CD4-positive, alpha-beta memory T cell (primary cell): ENCODE measurements at places on chromosomes 6 and 20.

- no peak for DNase-seq
Measured at GRCh38 chr6:29230666-29231065, 60.0 kb downstream of the OR2J2 start.

- peak; percentile 85 for DNase-seq
Measured at GRCh38 chr6:32952817-32953739, at the start of gene HLA-DMA. TSS of gene HLA-DMA (minus strand) at chr6:32953097. CDS start at chr6:32953036, 61 bp downstream.

- no peak for DNase-seq
Measured at GRCh38 chr6:42434237-42434636, 17.5 kb downstream of the TRERF1 start.

GRCh38 chr6:15893556-15894253, 230.9 kb upstream of the DTNBP1 start:
- DNase-seq = no peak

GRCh38 chr6:90107771-90108282, 188.8 kb downstream of the BACH2 start:
- DNase-seq = no peak

- DNase-seq = peak; percentile 54
Measured at GRCh38 chr20:45368221-45368980, 5.4 kb downstream of the SYS1 start.

DNA sequence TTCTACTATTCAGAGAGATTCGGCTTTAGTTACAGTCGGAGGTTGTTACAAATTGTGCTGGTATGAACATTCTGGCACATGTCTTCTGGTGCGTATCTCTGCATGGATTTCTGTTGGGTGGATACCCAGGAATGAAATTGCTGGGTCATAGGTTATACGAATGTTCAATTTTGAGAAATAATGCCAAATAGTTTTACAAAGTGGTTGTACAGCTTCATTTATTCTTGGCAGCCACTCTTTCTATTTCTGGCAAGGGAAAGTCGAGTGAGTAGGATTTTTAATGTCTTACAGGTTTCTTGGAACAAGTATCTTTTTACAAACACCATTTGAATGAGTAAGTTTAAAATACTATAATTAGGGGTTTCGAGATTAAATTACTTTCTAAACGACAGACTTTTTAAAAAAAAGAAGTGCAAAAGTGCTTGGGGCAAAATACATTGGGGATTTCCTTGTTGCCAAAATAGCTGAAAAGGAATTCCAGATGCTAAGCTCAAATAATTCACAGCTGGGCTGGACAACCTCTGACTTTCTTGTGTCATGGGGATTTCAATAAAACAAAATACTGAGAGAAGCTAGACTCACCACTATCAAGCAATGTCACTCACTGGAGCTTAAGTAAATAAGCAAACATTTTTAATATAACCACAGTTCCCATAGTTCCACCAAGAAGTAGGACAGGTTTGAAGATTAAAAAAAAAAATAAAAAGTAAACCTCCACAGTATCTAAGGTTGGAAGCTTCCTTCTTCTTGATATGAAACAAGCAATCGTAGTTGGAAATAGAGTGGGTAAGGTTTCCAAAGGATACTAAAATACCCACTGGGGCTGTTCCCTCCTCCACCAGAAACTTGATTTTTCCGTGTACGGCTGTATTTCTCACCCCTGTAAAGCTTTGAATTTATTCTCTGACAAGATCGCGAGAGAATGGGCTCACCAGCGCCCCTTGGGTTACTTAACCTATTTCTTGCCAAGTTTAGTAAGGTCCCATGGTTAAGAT, 21.6 kb upstream of the GFOD1 start:
- DNase-seq = no peak

DNA sequence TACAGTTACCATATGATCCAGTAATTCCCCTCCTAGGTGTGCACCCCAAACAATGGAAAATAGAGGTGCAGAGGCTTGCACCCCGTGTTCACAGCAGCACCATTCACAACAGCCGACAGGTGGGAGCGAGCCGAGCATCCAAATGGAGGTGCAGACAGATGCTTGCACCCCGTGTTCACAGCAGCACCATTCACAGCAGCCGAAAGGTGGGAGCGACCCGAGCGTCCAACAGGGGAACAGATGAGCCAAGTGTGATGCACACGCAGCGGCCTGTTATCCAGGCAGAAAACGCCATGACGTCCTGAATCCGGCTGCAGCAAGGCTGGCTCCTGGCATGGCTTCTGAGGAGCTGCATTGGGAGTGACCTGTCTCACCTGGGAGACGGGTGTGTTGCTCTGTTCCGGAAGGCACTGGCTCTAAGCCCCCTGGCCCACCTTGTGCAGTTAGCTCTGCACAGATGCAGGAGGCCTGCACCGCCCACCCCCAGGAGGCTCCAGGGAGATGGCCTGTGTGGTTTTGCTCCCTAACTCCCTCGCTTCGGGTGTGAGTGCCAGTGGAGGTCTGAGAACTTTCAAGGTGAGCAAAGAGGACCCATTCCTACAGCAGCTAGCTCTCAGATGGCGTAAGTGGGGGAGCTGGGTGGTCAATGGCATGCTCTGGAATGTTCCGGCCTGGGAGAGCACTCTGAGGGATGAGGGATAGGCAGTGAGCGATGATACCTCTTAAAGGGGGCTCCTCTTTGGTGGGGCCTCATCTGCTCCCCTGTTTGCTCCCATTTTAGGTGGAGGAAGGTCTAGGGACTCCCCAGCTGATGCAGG, 47.8 kb upstream of the FRMD1 start:
- DNase-seq = no peak

DNA sequence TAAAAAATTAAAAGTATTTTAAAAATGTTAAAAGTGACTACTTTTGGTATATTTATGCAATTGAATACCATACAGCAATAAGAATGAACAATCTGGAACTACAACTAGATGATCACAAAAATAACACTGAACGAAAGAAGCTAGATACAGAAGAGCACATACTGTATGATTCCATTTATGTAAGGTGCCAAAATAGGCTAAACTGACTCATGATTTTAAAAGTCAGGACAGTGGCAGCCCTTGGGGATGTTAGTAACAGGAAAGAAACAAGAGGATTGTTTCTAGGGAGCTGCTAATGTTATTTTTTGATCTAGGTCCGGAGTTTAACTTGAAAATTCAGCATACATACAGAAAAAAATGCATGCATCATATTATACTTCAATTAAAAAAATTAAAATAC, 42.3 kb downstream of the KIF13A start:
- no peak for DNase-seq

- no peak for DNase-seq
Measured at GRCh38 chr6:74534465-74535211, 671.2 kb downstream of the COL12A1 start.

DNA sequence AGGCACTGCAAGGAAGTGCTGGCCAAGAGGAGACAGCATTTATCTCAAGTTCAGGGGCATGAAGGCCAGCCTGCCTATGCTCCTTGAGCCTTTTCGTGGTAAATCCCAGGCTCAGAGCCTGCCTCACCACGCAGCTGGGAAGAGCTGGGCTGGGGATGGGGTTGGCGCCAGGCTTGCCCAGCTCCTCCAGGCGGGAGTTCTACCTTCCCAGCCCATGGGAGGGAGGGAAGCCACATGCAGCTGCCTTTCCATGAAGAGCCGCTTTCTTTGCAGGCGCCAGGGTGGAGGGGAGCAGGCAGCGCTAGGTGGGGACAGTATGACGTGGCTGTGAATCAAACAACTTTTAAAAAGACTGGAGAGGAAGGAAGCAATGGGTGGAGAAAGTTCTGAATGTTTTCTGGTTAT, 19.5 kb upstream of the SIRT5 start:
- DNase-seq = no peak

DNA sequence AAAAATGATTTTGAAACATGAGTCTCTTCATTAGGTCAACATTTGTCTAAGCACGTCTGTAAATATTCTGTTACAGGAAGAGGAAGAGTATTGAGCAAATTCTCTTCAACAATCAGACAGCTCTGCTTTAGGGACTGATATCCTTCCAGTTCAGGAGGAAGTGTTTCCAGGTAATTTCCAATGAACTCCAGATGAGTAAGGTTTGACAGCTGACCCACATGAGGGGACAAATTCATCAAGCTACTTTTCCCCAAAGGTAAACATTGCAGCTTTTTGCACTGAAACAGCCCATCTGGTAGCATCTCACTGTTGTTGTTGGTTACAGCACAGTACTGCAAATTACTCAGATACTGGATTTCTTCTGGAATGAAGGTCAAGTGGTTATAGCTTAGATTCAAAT, 18.1 kb downstream of the ENPP1 start:
- no peak for DNase-seq

GRCh38 chr20:37533154-37533715, 5.6 kb upstream of the BLCAP start:
- no peak for DNase-seq

DNA sequence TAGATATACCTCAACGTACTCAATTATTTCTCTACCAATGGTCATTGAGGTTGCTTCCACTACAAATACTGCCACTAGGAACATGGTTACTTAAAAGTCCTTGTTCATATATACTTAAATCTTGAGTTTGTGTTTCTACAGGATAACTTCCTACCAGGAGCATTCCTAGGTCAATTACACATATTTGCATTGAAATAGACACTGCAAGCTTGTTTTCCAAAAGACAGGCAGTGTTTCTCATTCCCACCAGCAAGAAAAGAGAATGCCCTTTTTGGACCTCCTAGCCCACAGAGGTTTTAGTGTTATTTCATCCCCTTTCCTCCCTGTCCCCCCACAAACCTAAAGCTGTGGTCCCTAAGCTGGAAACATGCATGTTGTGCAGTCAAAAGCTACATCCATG, 177.3 kb downstream of the ID4 start:
- DNase-seq = no peak

- DNase-seq = no peak
Measured at GRCh38 chr6:109197061-109197460, 101.8 kb downstream of the CEP57L1 start.
